ENCODE measurements at places on chromosomes 6 and 20.

DNA sequence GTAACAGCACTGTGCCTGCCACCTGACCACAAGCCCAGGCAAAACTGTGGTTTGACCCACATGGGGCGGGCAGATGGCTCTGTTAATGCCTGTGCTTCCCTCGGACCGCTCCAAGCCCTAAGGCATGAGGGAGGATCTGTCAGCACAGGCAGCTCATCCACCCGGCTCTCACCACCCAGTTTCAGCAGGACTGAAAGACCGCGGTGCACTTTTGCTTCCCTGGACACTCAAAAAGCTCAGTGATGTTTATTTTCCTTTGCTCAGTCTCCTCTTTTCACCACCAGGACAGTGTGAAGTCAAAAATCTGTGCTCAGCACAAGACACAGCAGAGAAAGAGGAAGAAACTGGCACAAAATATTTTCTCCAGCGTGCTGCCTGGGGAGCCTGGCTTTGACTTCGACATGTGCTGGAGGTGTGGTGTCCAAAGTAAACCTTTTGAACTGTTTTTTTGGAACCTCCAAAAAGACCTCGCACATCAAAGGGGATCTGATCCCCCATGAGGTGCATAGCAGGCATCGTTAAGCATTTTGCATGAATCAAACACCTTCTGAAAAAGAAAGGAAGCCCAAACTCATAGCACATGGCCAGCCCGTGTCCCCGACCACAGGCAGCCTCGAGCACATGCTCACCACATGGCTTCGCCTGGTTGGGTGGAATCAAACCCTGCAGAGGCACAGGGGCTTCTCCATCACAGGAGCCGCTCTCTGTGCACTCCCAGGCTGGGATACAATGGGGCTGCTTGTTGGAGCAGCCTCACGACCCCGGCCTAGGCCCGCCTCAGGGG, 441.7 kb upstream of the JARID2 start:
- DNase-seq: no peak

- DNase-seq: no peak
These were observed 2.3 kb downstream of the SNX9 start for GRCh38 chr6:157825243-157825904.

GRCh38 chr6:67493682-67494081, 1141.4 kb upstream of the ADGRB3 start:
- DNase-seq: no peak

DNA sequence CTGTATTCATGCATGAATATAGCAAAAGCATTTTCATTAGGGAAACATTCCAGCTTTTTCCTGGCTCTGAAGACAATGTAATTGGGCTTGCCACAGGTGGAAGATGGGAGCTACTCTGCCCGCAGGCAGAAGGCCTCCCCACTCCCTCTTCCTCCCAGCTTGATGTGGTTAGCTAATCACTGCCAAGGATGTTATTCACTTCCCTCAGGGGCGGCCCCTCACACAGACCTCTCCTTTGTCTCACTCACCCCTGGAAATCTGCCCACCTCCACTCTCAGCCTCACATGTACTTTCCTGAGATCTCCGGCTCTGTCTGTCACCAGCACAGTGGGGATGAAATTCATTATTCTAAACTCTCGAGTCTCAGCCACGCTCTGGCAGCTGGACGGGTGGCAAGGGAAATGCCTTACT, 100.7 kb downstream of the ANKRD60 start:
- DNase-seq: no peak

- DNase-seq: no peak
These were observed 157.0 kb downstream of the ADGRG6 start for GRCh38 chr6:142458836-142459235.

- DNase-seq: no peak
These were observed 124.0 kb downstream of the JARID2 start for GRCh38 chr6:15369838-15370237.

DNA sequence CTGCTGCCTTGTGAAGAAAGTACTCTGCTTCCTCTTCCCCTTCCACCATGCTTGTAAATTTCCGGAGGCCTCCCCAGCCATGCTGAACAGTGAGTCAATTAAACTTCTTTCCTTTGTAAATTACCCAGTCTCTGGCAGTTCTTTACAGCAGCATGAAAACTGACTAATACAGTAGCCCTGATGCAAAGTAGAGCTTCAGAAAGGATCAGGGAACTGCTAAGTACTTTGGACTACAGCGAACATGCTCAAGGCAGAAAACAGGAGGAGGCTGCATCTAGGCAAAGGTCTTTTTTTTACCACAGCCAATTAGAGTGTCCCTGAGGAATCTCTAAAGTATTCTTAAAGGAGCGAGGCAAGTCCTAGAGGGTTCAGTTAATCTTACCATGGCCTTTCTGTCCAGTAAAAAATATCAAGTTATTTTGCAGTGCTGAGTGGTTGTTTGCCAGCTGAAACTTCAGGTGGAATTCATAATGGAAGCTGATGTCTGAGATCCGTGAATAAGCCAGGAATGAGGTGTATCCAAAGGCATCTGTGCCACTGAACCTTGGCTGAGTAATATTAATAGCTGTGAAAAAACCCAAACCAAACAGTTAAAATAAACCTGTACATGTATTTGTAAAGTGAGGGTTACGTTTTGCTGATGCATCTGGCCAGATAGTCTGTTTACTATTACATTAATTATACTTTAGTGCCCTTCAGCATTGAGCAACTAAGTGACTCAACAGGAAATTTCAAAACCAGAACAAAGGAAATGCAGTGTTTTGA, 170.4 kb downstream of the PHF3 start:
- DNase-seq: no peak

- no peak for DNase-seq
These were observed 31.1 kb upstream of the SLC35D3 start for GRCh38 chr6:136890986-136891385.

DNA sequence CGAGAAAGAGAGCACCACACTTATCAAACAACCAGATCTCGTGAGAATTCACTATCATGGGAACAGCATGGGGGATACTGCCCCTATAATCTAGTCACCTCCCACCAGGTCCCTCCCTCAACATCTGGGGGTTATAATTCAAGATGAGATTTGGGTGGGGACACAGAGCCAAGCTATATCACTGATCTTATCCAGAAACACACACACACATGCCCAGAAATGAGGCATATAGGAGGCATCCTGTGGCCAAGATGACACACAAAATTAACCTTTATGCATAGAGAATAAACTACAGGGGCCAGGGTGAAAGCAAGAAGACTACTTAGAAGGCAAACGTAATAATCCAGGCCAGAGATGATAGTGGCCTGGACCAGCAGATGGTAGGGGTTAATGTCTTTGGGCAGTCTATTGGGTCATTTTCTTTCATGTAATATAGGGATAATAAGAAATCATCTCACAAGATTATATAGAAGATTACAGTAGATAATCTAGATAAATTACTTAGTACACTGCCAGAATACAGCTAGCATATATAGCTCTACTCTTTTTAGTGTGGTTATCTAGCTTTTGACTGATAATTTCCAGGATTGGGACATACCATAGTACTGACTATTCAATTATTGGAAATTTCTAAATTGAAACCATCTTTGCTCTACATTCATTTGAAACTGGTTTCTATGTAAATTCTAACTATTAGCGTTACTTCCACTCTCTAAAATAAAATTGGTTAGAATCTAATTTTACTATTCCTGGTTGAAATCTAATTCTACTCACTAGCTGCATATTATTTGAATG, 20.0 kb downstream of the RNF144B start:
- DNase-seq: no peak

GRCh38 chr6:41135062-41135832, 18.9 kb downstream of the TREML1 start:
- no peak for DNase-seq

DNA sequence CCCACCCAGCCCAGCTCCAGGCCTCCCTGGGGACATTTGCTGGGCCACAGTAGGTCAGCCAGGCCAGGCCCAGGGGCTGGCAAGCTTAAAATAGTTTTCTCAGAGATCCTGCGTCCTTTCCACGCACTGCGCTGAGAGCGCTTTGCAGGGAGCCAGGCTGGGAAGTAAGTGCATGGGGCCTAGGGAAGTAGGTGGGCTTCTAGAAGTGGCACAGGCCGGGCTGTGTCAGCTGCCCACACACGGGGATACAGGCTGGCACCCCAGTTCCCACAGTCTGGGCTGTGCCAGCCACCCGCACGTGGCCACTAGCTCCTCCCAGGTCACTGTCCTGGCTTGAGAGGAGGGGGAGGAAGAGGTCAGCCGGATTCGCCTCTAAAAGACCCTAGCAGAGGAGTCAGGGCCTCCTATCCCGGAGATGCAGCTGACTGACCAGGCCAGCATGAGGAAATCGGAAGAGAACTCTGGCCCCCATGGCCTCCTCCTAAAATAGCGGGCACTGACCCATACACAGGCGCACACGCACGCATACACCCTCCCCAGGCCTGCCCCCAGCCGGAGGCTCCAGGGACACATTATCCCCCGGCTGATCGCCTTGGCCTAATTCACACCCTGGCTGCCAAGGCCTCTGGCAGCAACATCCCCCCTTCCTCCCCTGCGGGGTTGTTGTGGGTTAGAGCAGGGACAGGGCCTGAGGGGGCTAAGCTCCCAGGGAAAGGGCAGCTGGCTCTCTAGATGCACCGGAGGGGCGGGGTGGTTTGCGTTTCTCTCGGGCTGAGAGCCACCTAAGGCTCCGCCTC, 5.4 kb downstream of the SLCO4A1 start:
- DNase-seq: no peak

DNA sequence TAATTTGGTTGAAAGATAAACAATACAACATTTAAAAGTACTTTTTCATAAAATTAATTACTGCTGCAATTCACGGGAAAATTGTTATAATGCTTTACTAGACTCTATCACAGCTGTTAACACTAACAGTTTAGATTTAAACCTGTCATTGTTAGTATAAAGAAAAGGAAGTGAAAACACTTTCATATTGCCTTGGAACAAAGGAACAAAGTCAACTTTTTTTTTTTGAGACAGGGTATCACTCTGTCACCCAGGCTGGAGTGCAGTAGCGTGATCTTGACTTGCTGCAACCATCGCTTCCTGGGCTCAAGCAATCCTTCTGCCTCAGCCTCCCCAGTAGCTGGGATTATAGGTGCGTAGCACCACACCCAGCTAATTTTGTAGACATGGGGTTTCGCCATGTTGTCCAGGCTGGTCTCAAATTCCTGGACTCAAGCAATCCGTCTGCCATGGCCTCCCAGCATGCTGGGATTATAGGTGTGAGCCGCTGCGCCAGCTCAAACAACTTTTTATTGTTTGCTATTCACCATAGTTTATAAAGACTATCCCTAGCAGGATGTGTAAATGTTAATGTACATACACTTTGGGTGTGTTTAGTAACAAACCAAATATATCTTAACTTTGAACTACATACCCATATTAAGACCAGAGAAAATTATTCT, 22.1 kb downstream of the SLC35A1 start:
- DNase-seq: no peak

DNA sequence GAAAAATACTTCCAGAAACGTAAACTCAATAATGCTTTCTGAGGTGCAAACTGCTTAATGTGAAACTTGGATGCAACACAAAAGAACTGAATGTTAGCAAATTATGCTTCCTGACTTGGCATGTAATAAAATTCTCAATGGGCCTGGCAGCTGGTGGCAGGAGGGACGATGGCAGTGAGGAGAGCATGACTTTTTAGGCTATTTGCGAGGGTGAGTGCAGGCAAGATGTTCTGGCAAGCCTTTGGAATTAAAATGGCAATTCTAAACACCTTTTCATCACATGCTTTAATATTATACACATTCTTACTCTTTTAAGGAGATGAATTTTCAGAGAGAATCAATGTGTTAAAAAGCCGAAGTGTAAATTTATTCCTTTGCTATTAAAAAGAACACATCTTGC, 224.8 kb upstream of the CDH4 start:
- no peak for DNase-seq

- DNase-seq: no peak
These were observed 48.1 kb downstream of the MAN1A1 start for GRCh38 chr6:119301429-119301828.

GRCh38 chr20:38724626-38725147, 401 bp downstream of the SLC32A1 start:
- no peak for DNase-seq

- DNase-seq: no peak
These were observed 11.7 kb downstream of the ACSS1 start for GRCh38 chr20:25046181-25046641.

DNA sequence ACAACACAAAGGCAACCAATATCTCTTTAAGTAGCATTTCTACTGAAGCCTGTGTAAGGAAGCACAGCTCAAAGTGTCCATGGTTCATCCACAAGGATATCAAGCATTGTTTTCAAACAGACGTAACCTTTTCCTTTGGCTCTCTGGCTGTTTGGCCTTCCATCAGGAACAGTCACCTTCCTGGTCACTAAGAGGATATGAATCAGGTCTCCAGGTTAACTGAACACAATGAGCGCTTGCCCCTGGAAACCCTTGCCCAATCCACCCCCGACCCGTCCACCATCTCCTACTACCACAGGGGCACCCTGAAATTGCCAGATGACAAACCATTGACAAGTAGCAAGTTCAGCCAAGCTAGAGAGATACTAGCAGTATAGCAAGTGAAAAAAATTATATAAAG, 114.4 kb upstream of the COL21A1 start:
- no peak for DNase-seq

DNA sequence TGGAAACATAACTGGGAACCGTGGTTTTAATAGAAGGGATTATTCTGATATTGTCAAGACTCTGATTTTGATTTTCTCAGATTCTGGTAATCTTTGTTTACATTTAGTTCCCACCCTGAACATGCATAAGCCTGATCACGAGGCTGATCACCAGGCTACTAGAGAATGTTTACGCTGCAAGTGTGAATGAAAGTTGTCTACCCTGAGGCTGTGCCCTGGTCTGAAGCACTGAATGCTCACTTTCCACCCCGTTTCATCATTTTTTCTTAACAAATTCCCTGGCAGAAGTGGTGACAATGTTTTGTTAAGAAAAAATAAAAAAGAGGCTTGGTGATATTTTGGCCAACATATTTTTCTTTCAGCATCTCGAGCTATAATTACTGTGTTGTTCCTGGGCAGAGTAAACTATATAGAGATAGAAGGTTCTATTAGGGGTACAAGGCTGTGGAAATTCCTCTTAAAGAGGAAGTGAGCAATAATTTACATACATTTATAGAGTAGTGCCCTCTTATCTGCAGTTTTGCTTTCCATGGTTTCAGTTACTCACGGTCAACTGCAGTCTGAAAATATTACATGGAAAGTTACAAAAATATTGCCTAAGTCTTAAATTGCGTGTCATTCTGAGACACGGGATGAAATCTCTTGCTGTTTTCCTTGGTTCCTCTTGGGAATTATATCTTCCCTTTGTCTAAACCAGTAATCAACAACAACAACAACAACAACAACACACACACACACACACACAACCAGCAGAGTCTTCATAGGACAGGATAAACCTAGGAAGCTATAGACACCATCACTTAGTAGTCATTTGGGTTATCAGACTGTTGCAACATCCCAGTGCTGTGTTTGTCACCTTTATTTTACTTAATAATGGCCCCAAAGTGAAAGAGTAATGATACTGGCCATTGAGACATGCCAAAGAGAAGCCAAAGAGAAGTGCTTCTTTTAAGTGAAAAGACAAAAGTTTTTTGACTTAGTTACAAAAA, 566.6 kb upstream of the CITED2 start:
- DNase-seq: no peak

All from stimulated activated CD4-positive, alpha-beta T cell treated with anti-CD3 and anti-CD28 coated beads, Interleukin-1b, Interleukin-23, amount 100 ng/mL, for 1 hour (primary cell).